ENCODE measurements at places on chromosomes 12 and 14.
A peak's percentile ranks its signal among the peaks of the same experiment; 100 is the strongest.

DNA sequence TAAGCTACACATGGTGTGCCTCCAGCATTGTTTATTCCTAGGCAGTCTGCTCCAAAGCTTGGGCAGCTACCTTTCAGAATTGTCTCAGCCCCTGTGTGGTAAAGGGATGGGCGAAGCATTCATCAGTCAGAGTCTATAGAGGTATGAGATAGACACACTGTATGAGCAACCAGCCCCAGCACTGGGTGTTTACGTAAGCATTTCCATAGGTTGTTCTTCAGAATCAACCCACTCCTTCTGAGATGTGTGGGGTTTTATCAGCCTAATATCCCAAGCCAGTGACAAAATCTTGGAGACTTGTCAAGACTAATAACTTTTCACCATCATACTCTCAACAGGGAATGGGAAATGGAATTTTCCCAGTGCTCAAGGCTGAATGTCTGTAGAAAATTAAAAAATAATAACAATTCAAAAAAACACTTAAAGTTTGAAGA is 98.2 kb downstream of the BTG1 start:
- no peak for DNase-seq

GRCh38 chr14:55697414-55697861 is 117.4 kb downstream of the KTN1 start:
- no peak for DNase-seq

GRCh38 chr12:131035245-131035681 is 81.6 kb downstream of the ADGRD1 start:
- DNase-seq = no peak

DNA sequence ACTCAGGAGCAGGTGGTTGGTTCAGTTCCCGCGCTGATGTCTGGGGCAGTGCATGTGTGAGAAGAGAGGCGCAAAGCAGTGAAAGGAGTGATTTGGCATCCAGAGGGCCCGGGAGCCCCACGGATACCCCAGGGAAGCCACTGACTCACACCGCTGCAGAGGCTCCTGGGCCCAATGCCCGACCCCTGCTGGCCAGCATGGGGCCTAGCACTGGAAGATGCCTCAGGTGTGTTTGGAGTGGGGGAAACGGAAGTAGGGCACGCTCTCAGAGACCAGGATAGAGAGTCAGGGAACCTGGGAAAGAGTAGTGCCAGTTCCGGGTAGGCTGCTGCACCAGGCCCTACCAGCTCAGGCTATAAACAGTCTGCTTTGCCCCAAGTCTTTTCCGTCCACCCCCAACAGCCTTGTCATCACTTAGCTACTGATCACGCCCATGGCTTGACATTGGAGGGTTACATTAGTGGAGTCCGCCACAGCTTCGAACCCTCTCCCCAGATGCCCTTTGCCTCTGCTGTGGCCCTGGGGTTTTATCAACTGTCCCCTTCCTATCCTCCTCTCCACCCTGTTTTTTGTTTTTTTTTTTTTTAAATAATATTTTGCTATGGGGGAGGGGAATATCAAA is 9.5 kb upstream of the CSAD start:
- no peak for DNase-seq

GRCh38 chr12:125610971-125611370 is 545.7 kb downstream of the AACS start:
- no peak for DNase-seq

- DNase-seq = no peak
Observed at GRCh38 chr14:71049435-71050133, 142.3 kb downstream of the PCNX1 start.

- peak; percentile 51 for DNase-seq
Observed at GRCh38 chr12:22682663-22683062, 57.7 kb downstream of the ETNK1 start.

DNA sequence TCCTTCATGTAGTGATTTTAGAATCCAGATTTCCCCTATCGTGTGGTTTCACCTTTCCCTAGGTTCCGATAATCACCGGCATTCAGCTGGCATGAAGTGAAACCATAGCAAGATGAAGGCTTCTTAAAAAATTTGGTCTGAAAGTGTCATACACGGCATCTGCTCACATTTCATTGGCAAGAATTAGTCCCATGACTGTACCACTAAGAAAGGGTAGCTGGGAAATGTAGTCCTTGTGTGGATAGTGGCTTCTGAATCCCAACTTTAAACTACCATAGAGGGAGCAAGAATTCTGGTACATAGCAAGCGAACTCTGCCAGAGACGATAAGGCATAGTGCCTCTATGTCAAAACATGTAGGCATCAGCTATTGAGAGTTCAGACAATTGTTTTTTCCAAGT is 360.1 kb upstream of the TBX3 start:
- DNase-seq = no peak

DNA sequence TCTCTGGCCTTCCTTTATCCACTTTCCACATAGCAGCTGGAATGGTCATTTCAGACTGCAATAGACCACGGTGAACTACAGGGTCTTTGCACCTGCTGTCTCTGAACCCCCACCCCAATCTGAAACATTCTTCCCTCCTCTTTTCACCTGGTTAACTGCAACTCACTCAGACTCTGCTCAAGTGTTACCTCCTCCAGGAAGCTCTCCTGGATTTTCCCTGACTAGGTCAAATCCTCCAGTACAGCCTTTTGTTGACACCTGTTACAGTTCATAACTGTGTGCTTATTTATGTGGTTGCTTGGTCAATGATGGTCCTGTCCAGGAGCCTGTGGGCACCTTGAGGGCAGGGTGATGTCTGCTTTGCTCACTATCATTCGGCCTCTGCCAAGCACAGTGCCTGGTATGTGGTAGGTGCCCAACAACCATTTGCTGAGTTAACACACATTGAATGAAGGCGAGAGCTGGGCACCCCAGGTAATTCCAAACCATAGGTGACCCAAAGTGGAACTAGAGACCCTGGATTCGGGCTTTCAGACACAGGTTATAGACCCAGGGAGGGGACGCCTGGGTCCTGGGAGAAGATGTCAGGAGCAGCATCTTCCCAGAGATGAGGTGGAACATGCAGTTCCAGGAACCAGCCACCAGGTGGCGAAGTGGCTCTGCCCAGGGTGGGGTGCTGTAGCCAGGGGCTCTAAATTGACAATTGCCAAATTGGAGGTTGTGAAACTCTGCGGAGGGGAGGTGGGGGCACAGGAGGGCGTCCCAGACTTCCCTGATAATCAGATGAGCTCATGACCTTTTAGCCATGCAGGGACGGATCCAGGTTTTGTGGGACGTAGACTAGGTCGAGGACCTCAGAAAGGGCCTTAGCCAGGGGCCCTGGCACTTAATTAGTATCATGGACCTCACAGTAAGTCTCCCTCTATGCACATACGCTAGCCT is 28.1 kb downstream of the TRPV4 start:
- DNase-seq = peak; percentile 64
